ENCODE measurements at places on chromosomes 4 and X. TPM values are rescaled to one million over a fixed set of nuclear protein-coding genes. Genes with fewer than 3 reads are reported as not detected.

The SATL1 gene
- total RNA-seq, result not detected

The JAKMIP1 gene
- total RNA-seq, result 12.4 TPM

The MGAT4D gene
- total RNA-seq, result not detected

The ZNF711 gene
- 0.23 TPM for total RNA-seq

The NDNF gene
- total RNA-seq, result 0.19 TPM
